ENCODE measurements at places on chromosomes 2 and 18.

DNA sequence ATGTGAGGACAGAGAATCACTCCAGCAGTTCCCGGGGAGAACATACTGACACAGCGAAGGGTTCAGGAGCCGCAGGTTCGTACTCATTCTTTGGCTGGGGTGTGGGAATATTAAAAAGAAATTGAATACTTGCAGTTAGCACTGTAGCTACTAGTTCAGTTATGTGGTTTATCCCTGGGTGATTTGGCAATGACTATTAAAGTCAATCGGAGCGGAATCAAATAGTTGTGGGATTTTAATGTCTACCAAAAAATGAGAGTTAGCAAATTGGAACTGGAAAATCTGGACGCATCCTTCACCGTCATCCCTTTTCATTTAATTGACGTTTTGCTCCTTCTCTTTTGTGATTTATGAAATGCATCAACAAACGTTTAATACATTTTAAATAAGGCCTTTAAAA, 50.8 kb downstream of the GBX2 start:
- no peak for DNase-seq

GRCh38 chr2:55148269-55148668, 83.8 kb downstream of the CLHC1 start:
- DNase-seq = no peak

GRCh38 chr2:5594249-5594695, 97.9 kb upstream of the SOX11 start:
- DNase-seq = no peak

DNA sequence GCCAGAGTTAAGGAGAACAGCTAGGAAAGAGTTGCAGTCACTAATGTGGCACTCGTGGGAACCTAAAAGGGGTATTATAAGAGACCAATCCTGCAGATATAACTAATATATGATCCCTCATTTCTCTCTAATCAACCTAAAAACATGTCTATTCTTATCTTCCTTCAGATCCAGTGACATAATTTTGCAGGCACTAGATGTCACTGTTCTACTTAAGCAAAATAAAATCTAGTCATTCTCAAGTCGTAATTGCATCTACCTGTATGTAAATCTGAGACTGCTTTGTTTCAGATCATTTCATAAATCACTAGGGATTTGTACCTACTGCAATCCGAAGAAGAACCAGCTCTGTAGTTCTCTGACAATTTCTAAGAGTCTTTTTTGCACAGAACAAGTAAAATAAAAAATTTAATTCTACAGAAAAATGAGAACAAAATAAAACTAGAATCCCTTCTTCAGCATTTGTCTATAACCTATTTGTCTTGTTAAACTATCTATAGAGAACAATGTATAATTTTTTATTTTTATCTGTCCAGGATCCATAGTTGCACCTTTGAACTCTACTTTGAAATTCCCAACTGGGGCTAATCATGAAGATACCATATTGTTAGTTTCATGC, 56.5 kb upstream of the ERBB4 start:
- DNase-seq = no peak

DNA sequence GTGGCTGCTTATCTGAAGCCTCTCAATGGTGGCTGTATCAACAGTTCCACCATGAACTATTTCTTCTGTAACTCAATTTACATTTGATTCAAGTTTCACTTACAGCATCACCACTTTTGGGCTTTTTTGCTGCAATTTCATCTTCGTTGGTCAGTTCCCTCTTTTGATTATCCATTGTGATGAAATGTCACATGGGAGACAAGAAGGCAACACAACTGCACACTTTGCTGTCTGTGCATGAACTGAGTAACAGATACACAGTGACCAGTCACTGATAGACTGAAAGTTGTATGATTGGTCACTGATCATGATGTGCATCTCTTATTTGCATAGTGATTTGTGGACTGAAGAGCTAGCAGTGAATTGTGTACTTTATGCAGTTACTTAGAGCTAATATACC, 130.7 kb upstream of the RNF152 start:
- no peak for DNase-seq

DNA sequence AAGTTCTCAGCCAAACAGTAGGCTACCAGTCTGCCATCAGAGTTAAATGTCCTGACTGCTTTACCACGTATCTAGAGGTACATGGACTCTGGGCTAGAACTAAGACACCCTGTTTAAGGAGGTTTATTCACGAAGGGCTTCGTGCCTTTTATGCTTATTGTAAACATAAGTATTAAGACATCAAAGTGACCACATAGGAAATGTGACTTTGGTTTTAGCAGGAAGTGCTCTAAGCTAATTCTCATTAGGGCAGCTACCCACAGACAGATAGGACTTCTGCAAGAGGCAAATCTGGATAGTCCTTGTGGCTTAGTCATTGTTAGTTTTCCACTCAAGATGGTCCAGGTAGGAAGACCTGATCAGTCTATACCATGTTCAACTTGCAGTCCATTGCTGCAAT, 233.3 kb upstream of the MGAT5 start:
- no peak for DNase-seq

GRCh38 chr18:52875725-52876124, 535.7 kb downstream of the DCC start:
- no peak for DNase-seq

DNA sequence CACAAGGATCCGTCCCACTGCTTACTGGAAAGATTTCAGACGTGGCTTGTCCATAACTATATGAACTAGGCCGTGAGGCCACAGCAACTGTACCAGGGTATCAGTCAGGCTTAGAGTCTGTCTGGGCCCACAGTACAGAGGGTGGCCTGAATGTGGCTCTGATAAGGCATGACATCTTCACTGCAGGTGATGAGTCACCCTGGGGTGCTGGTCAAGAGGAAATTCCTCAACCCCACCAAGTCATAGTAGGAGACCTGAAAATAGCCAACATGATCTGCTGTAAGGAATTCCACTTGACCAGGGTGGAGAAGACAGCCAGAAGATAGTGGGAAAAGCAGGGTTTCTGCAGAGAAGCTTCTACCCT, 107.7 kb downstream of the INHBB start:
- no peak for DNase-seq

GRCh38 chr18:78901923-78902794, 77.5 kb upstream of the SALL3 start:
- DNase-seq = no peak

DNA sequence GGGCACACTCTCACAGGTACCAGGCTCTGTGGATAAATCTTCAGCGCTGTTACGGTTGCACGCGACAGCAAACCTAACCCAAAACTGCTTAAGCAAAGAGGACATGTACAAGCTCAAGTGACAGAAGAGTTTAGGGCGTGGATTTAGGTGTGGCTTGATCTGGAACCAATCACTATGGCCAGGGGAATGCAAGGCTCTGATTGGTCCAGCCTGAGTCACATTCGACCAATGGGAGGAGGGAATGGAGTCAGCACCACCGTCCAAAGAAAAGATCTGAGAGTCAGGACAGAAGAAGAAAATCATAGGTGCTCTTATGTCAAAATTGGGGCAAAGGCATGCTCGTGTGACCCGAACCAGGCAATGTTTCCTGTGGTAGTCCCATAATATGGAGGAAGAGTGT, 139.0 kb downstream of the TRIM43 start:
- DNase-seq = no peak

All from activated naive CD4-positive, alpha-beta T cell treated with anti-CD3 and anti-CD28 coated beads, Interleukin-2, amount 50 U/mL, for 16 hours (primary cell).